ENCODE measurements at places on chromosomes 11 and 22.
A peak's percentile ranks its signal among the peaks of the same experiment; 100 is the strongest.

DNA sequence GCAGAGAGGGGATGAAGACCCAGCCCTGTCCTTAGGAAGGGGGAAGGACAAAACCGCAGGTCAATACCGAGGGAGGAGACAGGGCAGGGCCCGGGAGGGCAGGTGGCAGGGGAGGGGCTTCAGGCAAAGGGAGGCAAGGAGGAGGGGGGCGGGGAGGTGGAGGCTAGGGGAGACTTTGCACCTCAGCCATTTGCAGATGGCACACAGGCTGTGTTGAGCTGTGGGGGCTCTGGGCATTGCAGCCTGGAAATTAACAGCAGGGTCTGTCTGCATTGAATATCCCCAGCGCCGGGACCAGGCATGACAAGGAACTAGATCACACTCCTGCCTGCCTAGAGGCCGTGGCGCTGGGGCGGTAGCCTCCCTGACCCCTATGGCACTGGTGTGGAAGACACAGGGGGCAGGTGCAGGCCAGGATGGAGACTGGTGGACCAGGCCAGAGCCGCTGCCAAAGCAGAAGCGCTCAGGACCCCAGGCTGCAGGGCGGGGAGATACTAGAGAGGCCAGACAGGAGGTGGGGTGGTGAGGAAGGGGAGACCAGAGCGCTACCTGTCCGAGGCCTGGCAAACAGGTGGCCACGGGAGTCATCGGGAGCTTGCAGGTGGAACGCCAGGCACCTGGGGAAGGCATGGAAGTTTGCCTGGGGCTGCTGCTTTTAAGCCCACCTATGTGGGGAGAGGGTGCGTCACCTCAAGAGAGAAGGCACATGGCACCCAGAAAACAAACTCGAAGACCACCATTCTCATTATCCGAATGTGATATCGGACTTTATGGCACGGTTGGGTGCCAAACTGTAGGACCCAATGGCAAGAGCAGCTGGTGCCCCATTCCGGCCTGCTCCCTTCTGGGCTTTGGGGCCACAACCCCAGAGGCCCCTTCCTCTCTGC is 11.5 kb downstream of the CBX6 start:
- DNase-seq: no peak

DNA sequence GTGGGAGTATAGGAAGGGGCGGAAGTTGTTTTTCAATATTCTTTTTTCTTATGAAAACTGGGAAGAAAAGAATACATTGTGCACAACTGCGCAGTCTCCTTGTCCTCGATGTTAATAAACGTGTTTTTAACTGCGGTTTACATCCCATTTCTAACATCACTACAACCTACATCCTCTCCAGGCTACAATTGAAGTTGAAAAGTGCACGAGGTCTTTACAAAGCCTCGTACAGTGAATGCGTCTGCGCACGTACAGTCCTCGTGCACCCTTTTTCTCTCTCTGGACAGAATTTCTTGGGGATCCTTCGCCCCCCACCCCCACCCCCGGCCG is 102.4 kb downstream of the WT1 start:
- no peak for DNase-seq

- DNase-seq: no peak
Observed at GRCh38 chr11:122678406-122678805, 22.9 kb downstream of the UBASH3B start.

GRCh38 chr11:33617672-33618350 is 82.8 kb downstream of the C11orf91 start:
- no peak for DNase-seq

DNA sequence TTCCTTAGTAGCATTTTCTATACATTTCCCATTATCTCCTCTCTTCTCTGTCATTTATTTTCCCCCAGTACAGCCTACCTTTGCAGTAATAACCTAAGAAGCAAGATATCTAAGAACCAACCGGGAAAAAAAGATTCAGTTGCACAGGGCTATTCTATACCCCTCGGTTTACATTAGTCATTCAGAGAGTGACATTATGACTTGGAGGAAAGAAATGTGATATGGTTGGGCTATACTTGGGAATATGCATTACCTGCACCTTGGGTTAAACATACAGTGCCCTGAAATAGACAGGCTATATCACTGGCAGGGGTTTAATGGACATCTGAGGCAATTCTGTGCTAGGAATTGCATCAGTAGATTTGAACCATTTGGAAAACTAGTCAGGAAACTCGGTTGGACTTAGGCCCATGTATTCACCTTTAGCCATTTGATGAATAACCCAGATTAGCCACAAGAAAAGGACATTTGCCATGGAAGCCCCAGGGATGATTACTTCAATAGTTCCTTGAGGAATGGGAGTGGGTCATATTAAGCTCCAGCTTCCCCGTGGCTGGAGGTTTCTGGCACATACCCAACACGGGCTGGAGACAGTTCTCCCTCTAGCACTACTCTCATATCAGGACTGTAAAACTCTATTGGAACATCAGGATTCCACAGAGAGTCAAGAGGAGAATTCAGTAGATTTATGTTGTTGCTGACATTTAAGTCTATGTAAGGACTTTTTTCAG is 973.2 kb downstream of the NTM start:
- no peak for DNase-seq

DNA sequence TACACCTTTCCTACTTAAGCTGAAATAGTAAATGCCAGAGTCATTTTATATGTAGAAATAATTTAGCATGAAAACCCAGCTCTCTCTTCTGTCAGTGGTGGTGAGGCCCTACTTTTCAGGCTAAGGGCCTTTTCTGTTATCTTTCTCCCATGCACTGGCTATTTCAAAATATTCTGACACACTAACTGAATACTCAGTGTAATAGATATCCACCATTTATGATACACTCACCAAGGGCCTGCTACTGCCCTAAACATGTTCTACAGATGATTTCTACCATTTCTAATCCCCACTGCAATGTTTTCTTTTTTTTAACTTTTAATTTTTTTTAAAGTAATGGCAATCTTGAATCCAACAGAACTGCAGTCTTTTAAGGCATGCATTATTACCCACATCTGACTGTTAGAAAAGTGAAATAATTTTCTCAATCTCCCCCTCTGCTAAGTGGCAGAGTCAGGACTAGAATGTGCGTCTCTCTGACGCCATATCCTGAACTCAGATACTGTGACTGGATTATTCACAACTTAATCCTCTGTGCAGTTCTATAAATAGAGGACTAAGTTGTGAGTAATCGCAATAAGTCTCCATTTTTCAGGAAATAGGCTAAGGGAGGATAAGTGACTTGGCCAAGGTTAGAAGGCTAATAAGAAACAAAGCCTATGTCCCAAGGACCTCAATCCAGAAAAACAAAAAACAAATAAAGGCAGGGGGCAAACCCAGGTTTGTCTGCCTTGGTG is 44.0 kb downstream of the GRAMD1B start:
- DNase-seq: no peak

DNA sequence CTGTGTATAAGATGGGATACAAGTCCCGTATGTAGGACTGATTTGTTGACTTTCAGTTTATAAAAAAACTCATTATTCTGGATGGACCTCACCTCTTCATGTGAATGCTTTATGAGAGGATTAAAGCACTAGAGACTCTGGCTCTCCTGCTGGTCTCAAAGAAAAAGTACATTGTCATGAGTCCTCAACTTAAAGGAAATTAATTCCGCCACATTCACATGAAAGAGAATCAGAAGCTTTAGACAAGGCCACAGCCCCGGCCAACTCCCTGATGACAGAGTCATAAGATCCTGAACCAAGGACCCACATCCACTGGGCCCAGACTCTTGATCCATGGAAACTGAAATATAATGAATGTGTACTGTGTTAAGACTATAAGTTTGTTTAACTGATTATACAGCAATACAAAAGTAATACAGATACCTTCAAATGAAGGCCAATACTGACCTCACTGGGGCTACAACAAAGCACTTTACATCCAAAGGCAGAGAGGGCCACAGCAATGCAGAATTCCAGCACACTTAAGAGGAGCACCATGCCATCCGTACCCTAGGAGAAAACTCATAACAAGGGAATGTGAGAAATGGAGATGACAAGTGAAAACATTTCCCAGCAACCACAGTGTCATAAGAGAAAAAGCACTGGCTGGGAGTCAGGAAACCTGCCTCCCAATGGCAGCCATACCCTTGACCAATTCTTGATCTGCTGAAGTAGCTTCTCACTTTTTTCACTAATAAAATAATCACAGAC is 25.4 kb upstream of the MS4A6A start:
- DNase-seq: no peak

- no peak for DNase-seq
Observed at GRCh38 chr11:35853971-35854370, 89.9 kb upstream of the LDLRAD3 start.

- DNase-seq: peak; percentile 38
Observed at GRCh38 chr22:47177334-47177815, 414.9 kb downstream of the TBC1D22A start.

DNA sequence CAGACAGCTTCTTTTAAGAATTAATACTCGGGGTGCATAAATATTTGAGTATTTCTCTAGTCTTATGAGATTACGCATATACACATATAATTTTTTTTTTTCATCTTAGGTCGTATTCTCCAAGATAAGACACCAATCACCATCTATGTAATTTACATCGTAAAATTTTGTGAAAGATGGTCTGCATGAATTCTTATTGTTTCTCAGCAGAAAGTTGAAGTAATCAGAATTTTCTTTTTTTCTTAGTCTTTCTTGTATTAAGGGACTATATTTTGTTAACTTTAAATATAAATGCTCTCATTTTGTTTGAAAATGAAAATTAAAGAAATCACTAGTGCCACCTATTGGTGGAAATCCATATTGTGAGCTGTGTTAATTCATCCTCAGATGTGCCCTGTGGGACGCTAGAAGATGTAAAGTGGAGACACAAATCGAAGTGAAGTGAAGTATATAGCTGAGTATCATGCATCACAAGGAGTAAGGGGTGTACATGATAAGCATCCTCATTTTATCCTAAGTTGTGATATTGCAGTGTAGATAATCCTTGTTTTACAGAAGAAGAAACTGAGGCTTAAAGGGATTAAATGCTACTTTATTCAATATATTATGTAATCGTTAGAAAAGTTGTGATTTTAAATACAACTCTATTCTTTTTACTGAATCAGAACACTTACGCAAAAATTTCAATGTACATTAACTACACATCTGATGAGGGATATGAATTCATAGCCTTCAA is 2084.3 kb downstream of the LRRC4C start:
- no peak for DNase-seq

DNA sequence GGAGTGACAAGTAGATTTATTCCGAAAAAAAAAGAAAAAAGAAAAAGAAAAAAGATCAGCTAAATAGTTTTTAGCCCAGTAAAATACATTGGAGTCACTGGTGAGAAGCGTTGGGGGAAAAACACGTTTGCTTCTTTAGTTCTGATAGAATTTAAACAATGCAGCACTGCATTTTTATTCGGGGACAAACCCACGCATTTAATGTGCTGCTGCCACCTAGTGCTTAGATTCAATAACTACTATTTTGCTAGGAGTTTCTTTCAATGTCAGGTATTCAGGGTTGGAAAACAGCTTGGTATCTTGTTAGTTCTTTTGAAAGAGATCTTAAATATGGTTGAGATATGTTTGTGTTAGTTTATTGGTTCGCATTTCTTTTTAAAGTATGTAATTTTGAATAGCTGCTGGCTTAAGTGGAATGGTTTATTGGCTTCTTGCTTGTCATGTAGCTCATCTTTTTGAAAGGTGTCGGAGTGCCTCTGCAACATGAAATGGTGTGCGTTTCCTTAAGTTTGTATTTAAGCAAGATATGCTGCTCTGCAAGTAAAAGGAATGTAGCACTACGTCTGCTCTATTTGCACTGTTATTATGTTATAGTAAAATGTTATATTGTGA is 41.9 kb downstream of the SVIP start:
- no peak for DNase-seq

DNA sequence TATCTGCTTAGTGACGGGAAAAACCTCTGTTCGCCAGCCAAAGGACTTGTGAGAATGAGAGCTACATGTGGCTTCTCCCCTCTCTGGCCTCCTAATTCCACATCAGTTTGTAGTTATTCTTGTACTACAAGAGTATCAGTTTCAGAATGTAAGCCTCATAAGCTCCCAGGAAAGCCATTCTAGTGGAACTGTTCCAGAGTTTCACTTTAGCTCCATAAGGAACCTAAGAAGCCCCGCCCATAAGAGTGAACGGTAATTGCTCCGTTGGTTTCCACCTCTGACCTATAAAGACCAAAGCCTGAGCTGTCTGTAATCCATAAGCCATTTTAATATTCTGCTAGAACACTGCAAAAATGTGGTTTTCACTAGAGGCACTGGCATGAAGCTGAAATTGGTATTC is 53.0 kb downstream of the SIK3 start:
- no peak for DNase-seq

GRCh38 chr11:75145972-75146519 is 4.9 kb upstream of the SLCO2B1 start:
- DNase-seq: no peak

- DNase-seq: no peak
Observed at GRCh38 chr11:65355776-65356393, 1.3 kb downstream of the TIGD3 start.

DNA sequence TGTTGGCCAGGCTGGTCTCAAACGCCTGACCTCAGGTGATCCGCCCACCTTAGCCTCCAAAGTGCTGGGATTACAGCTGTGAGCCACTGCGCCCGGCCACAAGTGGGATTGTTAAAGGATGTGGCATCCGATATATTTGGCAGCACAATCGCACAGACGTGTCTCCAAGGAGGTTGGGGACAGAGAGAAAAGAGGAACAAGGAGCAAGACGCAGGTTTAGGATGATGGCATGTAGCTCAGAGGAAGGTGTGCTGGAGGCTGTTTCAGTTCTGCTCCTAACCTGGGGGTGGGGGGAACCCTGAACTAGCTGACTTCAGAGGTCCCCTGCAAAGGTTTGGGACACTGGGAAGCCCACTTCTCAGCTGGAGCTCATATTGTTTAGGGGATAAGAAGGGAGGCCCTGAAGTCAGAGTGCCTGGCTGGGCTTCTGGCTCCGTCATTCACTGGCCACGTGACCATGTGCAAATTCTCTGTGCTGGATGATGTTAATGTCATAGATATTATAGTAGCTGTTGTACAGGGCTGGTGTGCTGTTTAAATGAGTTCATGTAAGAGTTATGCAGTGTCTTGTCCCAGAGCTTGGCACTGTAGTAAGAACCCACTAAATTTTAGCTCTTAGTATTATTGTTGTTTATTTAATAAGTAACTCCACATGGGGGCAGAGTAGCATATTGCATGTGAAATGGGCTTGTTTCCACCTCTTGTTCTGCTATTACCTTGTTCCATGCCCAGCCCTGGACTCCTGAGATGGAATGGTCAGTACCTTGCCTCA is 129.7 kb downstream of the ST3GAL4 start:
- no peak for DNase-seq

GRCh38 chr11:44149651-44150050 is 54.2 kb downstream of the EXT2 start:
- DNase-seq: no peak

GRCh38 chr11:59614277-59615119 is 1.1 kb downstream of the OSBP start:
- no peak for DNase-seq

- no peak for DNase-seq
Observed at GRCh38 chr11:110772863-110773262, 60.6 kb upstream of the ARHGAP20 start.

- no peak for DNase-seq
Observed at GRCh38 chr11:133171374-133171773, 360.9 kb downstream of the OPCML start.

Measured in coronary artery (tissue), 2 donors.